ENCODE measurements at places on chromosomes 2 and 18. TPM values are rescaled to one million over a fixed set of nuclear protein-coding genes. Genes with fewer than 3 reads are reported as not detected.

GRCh38 chr18:8959551-8960135 is 142.9 kb upstream of the NDUFV2 start:
- no peak for DNase-seq

ZEB2 gene
- 0.26 TPM for total RNA-seq

GRCh38 chr2:29012211-29012681 is 31.1 kb downstream of the TOGARAM2 start:
- no peak for DNase-seq

DNA sequence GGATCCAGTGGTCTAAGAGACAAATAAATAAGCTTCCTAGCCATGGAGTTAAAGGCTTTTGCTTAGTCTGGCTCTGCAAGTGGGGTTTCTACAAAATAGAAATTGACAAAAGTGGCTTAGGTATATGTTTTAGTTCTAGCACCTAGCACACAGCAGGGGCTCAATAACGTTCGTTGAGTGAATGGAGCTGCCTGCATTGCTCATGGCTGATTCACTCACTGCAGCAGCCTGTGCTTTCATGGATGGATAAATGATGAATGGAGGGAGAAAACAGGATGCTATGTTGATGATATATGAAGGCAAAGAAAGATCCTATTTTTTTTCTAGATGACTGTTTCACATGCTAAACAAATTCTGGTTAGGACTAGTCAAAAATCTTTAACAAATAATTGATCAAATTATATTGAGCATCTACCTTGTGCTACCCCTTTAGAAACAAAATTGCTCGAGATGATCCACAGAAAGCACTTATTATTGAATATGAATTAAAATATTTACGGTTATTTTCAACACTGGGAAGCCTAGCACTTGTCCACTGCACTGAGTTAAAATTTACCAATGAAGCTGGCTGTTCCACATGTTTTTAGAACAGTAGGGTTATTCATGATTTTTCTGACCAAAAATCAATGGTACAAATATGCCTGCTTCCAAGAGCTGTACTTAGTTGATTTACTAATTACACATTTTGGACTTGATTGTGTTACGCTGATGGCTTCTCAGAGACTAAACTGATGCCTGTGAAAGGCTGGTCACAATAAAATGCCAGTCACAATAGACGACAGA is 39.6 kb downstream of the HDHD2 start:
- no peak for DNase-seq

- peak; percentile 90 for DNase-seq
Observed at GRCh38 chr2:129237966-129238725, 741.3 kb upstream of the RAB6C start.

DNA sequence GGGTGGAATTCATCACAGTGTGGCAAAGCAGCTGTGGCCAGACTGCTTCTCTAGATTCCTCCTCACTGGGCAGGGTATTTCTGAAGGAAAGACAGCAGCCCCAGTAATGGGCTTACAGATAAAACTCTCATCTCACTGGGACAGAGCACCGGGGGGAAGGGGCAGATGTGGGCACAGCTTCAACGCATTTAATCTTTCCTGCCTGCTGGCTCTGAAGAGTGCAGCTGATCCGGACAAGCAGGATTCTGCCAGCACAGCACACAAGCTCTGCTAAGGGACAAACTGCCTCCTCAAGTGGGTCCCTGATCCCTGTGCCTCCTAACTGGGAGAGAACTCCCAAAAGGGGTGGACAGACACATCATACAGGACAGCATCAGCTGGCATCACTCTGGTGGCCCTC is 779.9 kb upstream of the CNTNAP5 start:
- no peak for DNase-seq

NOSTRIN gene
- total RNA-seq, result 0.64 TPM

DNA sequence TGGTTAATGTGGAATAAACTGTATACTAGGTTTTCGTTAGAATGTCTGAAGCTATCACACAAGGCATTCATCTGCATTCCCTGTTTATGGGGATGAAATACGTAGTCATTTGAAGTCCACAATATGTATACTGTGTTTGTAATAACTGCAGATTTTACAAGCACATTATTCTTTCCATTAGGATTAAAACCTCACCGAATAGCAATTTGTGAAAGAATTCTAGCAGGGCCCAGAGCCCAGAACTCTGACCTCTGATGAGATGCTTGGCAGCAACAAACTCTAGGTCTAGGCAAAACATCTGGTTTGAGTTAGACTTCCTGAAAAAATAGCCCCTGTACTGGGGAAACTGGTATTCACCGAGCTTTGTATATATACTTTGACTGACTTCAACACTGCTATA is 158.2 kb downstream of the SRBD1 start:
- no peak for DNase-seq

SIX3 gene
- not detected for total RNA-seq

DNA sequence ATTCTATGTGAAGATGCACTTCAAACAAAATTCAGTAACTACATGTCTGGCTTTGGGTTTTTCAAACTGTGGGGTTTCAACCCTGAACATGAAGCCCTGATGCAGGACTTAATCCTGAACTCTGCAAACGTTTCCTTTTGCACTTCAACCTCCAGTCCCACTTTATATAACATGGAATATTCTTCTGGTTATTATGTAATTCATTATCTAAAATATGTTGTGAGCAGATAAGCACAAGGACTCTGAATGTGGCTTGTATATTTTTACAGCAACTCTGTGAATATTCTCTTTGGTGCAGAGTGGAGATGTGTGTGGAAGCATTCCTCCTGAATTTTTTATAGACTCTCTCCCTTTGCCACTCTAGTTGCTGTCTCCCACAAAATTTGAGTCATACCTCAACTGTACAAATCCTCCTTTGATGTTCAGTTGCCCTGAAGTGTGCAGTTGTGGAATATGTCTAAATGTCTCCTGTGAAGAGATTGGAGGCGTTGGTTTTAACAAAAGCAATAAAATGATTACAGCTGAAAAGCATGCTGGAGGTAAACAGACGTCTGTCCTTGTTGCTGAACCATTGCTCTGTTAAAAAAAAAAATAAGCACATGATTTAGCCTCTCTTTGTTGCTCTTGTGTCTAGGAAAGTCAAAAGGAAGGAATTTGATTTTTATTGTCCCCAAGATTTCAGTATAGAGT is 205.1 kb upstream of the NRP2 start:
- DNase-seq, result no peak

GRCh38 chr2:119837759-119838158 is 78.0 kb downstream of the PTPN4 start:
- peak; percentile 10 for DNase-seq

DNA sequence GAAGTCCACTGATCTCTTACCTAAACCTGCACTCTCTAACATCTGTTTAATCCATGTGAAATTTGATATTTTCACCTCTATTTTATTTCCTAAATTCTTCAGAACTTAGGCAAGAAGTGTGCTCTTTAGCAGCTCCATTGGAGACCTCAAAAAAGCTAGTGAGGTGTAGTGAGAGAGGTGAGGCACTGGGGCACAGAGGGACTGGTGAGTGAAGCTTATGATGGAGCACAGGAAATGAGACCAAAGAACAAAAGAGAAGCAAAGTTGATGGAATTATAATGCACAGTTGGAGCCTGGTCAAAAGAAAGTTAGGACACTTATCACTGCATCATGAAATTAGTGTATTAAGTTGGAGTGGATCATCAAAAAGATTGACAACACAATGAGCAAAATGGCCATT is 1050.7 kb upstream of the NRXN1 start:
- no peak for DNase-seq

FEV gene
- total RNA-seq, result not detected

GRCh38 chr2:117603567-117603966 is 210.9 kb upstream of the DDX18 start:
- DNase-seq, result no peak

GALR1 gene
- total RNA-seq, result not detected

- no peak for DNase-seq
Observed at GRCh38 chr18:71398531-71398930, 1109.7 kb downstream of the SOCS6 start.
